ENCODE measurements at places on chromosomes 2 and 18. TPM values are rescaled to one million over a fixed set of nuclear protein-coding genes. Genes with fewer than 3 reads are reported as not detected.

Gene SUPT7L
- 17.8 TPM for total RNA-seq

Gene TAF1B
- total RNA-seq = 23.5 TPM

Gene DLGAP1
- total RNA-seq = 2.4 TPM

Gene ERBB4
- total RNA-seq = 7.7 TPM

Gene PNKD
- 29.1 TPM for total RNA-seq

Gene MAP2
- 7.1 TPM for total RNA-seq
